Hepatocyte (in vitro differentiated cells): ENCODE measurements at places on chromosomes 2 and 18. TPM values are rescaled to one million over a fixed set of nuclear protein-coding genes. Genes with fewer than 3 reads are reported as not detected.

Gene IGFBP2
- 163 and 231 TPM in 2 replicates for total RNA-seq

Gene NPPC
- not detected in 2 replicates for total RNA-seq

Gene IL18R1
- total RNA-seq, result 19.3 and 25.5 TPM in 2 replicates

Gene MC2R
- total RNA-seq, result not detected in 2 replicates

Gene LYPD6
- total RNA-seq, result 11.2 and 12.3 TPM in 2 replicates

Gene MEIS1
- total RNA-seq, result 32.8 and 35.5 TPM in 2 replicates

Gene SRD5A2
- total RNA-seq, result 0.40 and 0.52 TPM in 2 replicates

Gene CYS1
- total RNA-seq, result 1.6 and 2.9 TPM in 2 replicates

Gene DLGAP1
- 3.1 and 3.9 TPM in 2 replicates for total RNA-seq

Gene MAP3K19
- total RNA-seq, result 1.1 TPM in 1 of 2 replicates, not detected in the other

GRCh38 chr2:150644298-150645067 lies 157.0 kb upstream of the RND3 start:
- H3K27ac ChIP-seq, result peak overlapping the region; percentile 44
- peak; percentile 9 for DNase-seq
- no peaks in the 10 kb centered on the region for H3K27me3 ChIP-seq

DNA sequence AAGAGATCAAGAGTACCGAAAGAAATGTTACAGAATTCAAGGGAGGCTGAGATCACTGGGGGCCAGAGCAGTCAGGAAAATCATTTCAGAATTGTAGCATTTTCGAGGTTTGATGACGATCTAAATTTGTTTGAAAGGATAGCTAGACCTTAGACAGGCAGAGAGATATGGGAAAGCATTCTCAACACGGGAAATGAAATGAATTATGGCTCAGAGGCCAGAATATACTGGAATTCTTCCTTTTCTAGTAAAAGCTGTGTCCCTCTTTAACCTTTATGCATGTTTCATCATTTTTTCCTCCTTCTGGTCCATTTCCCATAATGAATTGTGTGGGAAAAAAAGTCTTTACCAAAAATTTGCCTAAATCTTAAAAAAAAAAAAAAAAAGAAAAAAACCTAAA lies 78.8 kb downstream of the NABP1 start:
- H3K4me1 ChIP-seq, result no peaks in the 10 kb centered on the region
- H3K27me3 ChIP-seq, result no peaks in the 10 kb centered on the region
- no peak overlapping the region for H3K27ac ChIP-seq
- no peak overlapping the region for H3K4me3 ChIP-seq
- no peaks in the 10 kb centered on the region for H3K36me3 ChIP-seq

GRCh38 chr2:122072666-122073065 lies 317.2 kb downstream of the TSN start:
- no peaks in the 10 kb centered on the region for H3K27me3 ChIP-seq
- H3K4me3 ChIP-seq, result no peak overlapping the region
- peak overlapping the region; percentile 61 for H3K27ac ChIP-seq
- H3K36me3 ChIP-seq, result no peaks in the 10 kb centered on the region
- DNase-seq, result no peak

- no peaks in the 10 kb centered on the region for H3K4me1 ChIP-seq
- H3K27me3 ChIP-seq, result no peaks in the 10 kb centered on the region
- no peak for DNase-seq
- no peak overlapping the region for H3K27ac ChIP-seq
- H3K36me3 ChIP-seq, result no peaks in the 10 kb centered on the region
Measured at GRCh38 chr2:239606741-239607516, 206.1 kb upstream of the HDAC4 start.

GRCh38 chr18:13548106-13548819 lies 178.1 kb downstream of the FAM210A start:
- H3K27me3 ChIP-seq, result no peaks in the 10 kb centered on the region
- no peaks in the 10 kb centered on the region for H3K36me3 ChIP-seq
- H3K27ac ChIP-seq, result no peak overlapping the region
- H3K4me1 ChIP-seq, result peaks cover 17% of the 10 kb centered on the region
- no peak overlapping the region for H3K4me3 ChIP-seq

DNA sequence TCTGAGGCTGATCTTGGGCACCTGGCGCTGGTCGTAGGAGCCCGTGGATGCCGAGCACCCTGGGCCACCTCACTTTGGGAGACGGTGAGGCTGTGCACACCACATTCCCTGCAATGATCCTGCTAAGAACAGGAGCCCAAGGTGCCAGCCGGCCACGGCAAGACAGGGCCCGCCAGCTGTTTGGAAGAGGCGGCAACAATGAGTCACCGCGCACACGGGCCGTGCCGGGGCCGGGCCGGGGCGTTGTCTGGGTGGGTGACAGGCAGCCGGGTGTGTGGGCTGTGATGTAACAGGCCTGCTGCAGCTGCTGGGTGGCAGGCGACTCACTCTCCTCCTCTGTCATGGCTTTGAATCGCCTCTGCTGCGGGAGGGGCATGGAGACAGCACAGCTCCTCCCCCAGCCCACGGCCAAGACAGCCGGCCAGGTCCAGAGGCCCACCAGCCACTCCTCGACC lies 49.7 kb upstream of the ODC1 start:
- DNase-seq, result peak; percentile 78
- no peaks in the 10 kb centered on the region for H3K36me3 ChIP-seq
- no peaks in the 10 kb centered on the region for H3K27me3 ChIP-seq
- no peak overlapping the region for H3K4me3 ChIP-seq
- H3K27ac ChIP-seq, result no peak overlapping the region

GRCh38 chr2:40364151-40364874 lies 87.6 kb downstream of the SLC8A1 start:
- H3K36me3 ChIP-seq, result no peaks in the 10 kb centered on the region
- H3K27ac ChIP-seq, result no peak overlapping the region
- no peak overlapping the region for H3K4me3 ChIP-seq

DNA sequence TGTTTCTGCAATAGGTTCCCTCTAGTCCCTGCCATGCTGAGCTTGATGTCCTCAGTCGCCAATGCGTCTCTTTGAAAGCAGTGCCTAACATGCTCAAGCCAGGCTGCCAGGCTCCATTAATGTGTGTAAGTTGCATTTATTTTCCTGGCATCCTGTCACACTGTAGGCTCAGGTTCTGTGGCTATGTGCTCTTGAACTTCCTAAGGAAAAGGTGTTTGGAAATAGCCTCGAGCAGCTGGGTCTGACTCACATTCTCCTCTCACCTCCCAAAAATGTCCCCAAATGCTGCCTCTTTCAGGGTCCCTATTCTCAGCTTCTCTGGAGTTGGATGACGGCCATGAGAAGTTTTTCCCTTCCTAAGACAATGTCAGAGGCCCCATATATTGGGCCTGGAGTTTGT lies 58.0 kb upstream of the SLC14A2 start:
- no peak overlapping the region for H3K27ac ChIP-seq
- DNase-seq, result no peak
- no peaks in the 10 kb centered on the region for H3K27me3 ChIP-seq
- H3K4me3 ChIP-seq, result no peak overlapping the region
- H3K36me3 ChIP-seq, result no peaks in the 10 kb centered on the region
